ENCODE measurements at places on chromosomes 11 and 22. TPM values are rescaled to one million over a fixed set of nuclear protein-coding genes. Genes with fewer than 3 reads are reported as not detected.

The P2RY2 gene
- 9.5 TPM for total RNA-seq

The ARVCF gene
- 2.9 TPM for total RNA-seq

The CASP1 gene
- 0.46 TPM for total RNA-seq

The LYVE1 gene
- not detected for total RNA-seq

The MUC2 gene
- total RNA-seq, result 0.21 TPM

The OR4C6 gene
- not detected for total RNA-seq

The RAB38 gene
- total RNA-seq, result 0.79 TPM

The BIK gene
- 1.0 TPM for total RNA-seq

The E2F8 gene
- total RNA-seq, result 6.9 TPM

The TPBGL gene
- 0.35 TPM for total RNA-seq

The RTN4R gene
- 10.1 TPM for total RNA-seq

The ADAMTS15 gene
- total RNA-seq, result 8.3 TPM

The MSANTD2 gene
- total RNA-seq, result 5.0 TPM

The ANGPTL5 gene
- total RNA-seq, result not detected

The MFRP gene
- not detected for total RNA-seq

The OR8B3 gene
- not detected for total RNA-seq

The CD151 gene
- 795 TPM for total RNA-seq

The NXPE4 gene
- not detected for total RNA-seq

The SMC1B gene
- total RNA-seq, result 0.02 TPM

The CLDN5 gene
- total RNA-seq, result not detected

The IL10RA gene
- total RNA-seq, result 0.08 TPM

The SLC22A8 gene
- total RNA-seq, result not detected

The HTR3A gene
- total RNA-seq, result not detected

The SPTBN2 gene
- 8.2 TPM for total RNA-seq

The FAM180B gene
- not detected for total RNA-seq

The C11orf16 gene
- total RNA-seq, result not detected

The TMEM179B gene
- total RNA-seq, result 85.0 TPM

The PRR33 gene
- not detected for total RNA-seq

The SCARF2 gene
- total RNA-seq, result 0.89 TPM

The GAS2 gene
- total RNA-seq, result 0.79 TPM

The DGCR6L gene
- 45.3 TPM for total RNA-seq

The NCF4 gene
- not detected for total RNA-seq

The MYRF gene
- total RNA-seq, result 21.2 TPM

The ALDH3B1 gene
- 131 TPM for total RNA-seq

The MMP8 gene
- total RNA-seq, result not detected

The SLC25A17 gene
- total RNA-seq, result 25.0 TPM

The TUBA8 gene
- total RNA-seq, result 0.67 TPM

The FOLR1 gene
- not detected for total RNA-seq

The OR51B5 gene
- total RNA-seq, result not detected

Measured in A549 treated with CpdA at 1 μM for 4 hours (cell line).